Fibroblast of skin of right biceps (primary cell): ENCODE measurements at places on chromosomes 11 and 22.

DNA sequence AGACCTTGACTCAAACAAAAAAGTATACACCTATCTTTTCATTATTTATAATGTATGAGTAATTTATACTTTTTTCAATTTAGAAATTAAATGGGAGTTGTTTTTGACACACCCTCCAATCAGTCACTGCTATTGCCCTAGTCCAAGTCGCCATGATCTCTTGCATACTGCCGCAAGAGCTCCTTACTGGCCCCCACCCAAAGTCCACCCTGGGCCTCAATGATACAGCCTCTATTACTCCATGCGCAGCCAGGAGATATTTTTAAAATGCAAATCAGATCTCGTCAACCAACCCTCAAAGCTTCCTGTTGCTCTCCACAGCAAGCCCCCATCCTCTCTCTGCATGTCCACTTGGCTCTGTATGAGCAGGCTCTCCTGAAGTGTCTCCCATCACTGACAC is 12.8 kb upstream of the LMO1 start:
- no peak for DNase-seq

DNA sequence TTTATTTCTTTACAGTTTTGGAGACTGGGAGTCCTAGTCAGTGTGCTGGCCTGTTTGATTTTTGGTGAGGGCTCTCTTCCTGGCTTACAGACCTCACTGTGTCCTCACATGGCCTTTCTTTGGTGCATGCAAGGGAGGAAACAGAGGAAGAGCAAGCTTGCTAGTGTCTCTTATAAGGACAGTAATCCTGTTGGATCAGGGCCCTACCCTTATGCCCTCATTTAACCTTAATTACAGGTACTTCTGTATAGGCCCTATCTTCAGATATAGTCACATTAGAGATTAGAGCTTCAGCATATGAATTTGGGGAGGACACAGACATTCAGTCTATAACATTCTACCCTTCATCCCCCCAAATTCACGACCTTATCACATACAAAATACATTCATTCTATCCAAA is 14.3 kb downstream of the ZC3H7B start:
- no peak for DNase-seq

DNA sequence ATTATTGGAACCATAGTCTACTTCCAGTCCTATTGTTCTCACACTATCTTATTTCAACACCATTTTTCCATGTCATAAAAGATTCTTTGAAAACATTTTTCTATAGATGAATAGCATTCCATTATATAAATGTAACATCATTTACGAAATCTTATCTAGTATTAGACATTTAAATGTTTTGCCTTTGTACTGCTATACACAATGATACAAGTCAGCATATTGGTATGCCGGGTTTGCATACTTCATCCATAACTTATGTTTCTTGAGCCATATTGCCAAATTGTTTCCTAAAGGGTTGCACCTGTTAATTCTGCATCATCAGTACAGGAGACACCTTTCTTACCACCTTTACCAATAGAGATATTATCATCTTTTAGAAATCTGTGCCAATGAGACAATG is 68.2 kb downstream of the SYT13 start:
- DNase-seq: peak; percentile 25

DNA sequence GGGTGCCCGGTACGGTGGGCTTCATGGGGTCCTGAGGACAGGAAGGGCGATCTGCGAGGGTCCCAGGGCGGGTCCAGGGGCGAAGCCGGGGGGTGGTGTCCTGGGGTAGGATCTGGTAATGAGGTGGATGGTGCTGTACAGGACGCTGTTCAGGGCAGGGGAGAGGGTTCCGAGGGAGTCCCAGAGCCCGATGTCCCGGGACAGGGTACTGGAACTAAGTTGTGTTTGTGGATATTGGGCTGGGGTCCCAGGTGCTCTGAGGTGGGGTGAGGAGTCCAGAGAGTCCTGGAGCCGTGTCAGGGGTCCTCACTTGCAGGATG is 426 bp downstream of the LZTR1 start:
- DNase-seq: no peak

DNA sequence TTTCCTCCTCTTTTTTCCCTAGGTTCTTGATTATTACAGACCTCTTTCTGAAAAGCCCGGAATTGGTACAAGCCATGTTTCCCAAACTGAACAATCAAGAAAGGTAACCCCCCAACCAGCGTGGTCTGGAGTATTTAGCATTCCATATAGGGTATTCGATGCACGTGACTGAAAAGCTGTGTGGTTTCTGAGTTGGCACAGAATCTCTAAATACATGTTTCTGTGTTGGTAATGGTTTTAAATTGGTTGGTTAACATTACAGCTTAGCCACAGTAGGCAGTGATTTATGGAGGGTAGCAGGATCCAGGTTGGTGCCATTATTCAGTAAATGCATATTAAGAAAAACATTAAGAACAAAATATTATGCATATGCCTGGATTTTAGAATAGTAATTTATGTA is 46.8 kb downstream of the ATXN10 start:
- peak; percentile 6 for DNase-seq

DNA sequence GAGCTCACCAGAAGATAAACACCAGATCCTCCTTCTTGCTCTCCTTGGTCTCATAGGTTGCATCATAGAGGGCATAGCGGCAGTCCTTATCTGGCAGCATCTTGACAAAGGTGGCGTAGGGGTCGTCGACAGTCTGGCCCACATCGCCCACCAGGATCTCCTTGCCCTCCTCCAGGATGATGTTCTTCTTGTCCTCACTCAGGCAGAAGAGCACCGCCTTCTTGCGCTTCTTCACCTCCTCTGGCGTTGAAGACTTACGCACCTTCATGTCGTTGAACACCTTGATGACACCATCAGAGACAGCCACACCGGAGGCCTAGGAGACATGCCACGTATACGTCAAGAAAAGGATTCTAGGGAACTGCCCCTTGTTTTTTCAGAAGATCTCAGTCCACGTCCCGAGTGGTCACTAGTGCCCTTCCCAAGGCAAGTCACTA is 2.0 kb downstream of the CFL1 start:
- DNase-seq: no peak

DNA sequence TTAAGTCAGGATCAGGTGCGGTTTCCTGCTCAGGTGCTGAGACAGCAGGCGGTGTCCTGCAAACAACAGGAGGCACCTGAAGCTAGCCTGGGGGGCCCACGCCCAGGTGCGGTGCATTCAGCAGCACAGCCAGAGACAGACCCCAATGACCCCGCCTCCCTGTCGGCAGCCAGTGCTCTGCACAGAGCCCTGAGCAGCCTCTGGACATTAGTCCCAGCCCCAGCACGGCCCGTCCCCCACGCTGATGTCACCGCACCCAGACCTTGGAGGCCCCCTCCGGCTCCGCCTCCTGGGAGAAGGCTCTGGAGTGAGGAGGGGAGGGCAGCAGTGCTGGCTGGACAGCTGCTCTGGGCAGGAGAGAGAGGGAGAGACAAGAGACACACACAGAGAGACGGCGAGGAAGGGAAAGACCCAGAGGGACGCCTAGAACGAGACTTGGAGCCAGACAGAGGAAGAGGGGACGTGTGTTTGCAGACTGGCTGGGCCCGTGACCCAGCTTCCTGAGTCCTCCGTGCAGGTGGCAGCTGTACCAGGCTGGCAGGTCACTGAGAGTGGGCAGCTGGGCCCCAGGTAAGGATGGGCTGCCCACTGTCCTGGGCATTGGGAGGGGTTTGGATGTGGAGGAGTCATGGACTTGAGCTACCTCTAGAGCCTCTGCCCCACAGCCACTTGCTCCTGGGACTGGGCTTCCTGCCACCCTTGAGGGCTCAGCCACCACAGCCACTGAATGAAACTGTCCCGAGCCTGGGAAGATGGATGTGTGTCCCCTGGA is at the start of gene MYO7A:
MYO7A (plus strand) TSS at position 327 of the 772 bp plus-strand sequence. CDS start 2,389 bp downstream, outside the sequence.
- peak; percentile 35 for DNase-seq

DNA sequence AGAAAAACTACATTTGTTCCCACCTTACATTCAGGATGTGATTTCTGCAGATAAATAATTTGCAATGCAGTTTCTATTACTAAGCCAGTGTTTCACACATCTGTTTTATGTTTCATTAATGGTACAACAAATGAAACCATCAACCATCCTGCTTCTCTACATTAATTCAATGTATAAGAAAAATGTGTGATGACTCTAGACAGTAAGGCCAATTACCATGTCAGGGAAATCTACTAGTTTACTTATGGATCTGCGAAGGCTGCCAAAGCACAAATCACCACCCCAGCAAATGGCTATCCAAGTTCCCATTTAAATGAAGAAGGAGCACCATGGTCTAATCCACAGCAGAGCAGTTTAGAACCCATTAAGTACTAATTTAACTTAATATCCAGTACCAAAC is 50.1 kb upstream of the NCAM1 start:
- DNase-seq: no peak

GRCh38 chr11:123344790-123345357 is 85.2 kb upstream of the GRAMD1B start:
- DNase-seq: no peak

- DNase-seq: peak; percentile 76
Observed at GRCh38 chr11:61834278-61835048, 6.4 kb downstream of the FADS2 start.

GRCh38 chr11:130379276-130379675 is 49.1 kb downstream of the ADAMTS8 start:
- DNase-seq: no peak

GRCh38 chr11:127567237-127567932 is 566.8 kb upstream of the KIRREL3 start:
- no peak for DNase-seq

- no peak for DNase-seq
Observed at GRCh38 chr11:62033191-62034035, 66.0 kb upstream of the FTH1 start.

DNA sequence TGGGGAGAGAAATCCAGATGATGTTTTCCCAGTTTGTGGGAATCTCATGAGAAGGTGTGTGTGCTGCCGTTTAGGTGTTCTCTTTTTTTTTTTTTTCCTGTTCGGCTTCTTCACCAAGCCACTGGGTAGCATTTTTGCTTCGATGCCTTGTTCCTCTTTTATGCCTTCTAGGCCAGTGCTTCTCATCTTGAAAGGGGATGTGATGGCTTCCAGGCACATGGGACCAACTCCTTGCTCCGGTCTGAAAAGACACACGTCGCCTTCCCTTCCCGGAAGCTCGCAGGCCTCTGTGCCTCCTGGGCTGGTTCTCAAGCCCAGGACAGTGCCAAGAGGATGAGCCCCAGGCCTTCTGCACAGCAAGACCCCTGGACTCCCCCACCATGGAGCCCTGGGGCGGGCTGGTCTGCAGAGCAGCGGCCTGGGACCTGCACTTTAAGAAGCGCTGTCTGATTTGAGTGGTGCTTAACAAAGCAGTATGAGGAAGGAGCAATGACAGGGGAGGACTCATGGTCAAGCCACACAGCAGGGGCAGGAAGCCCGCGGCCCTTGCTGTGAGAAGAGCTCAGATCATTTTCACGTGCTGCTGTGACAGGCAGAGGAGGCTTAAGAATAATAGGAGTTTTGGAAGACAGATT is 158.8 kb downstream of the MPPED1 start:
- DNase-seq: no peak

DNA sequence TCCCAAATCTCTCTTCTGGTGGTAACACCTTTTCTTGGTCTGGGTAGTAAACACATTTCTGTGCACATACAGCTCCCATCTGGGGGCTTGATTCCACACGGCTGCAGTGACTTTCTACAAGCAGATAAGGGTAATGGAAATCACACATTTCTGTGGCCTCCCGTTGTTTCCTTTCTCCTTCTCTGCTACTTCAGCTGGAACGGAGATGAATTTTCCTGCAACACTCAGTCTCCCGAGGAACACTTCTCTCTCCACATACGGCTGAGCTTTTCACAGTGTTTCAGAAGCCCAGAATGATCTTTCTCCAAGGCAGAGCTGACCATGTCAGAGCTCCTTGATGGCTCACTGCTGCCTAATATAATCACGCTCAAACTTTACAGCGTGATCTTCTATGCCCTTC is 364.3 kb upstream of the NARS2 start:
- no peak for DNase-seq

DNA sequence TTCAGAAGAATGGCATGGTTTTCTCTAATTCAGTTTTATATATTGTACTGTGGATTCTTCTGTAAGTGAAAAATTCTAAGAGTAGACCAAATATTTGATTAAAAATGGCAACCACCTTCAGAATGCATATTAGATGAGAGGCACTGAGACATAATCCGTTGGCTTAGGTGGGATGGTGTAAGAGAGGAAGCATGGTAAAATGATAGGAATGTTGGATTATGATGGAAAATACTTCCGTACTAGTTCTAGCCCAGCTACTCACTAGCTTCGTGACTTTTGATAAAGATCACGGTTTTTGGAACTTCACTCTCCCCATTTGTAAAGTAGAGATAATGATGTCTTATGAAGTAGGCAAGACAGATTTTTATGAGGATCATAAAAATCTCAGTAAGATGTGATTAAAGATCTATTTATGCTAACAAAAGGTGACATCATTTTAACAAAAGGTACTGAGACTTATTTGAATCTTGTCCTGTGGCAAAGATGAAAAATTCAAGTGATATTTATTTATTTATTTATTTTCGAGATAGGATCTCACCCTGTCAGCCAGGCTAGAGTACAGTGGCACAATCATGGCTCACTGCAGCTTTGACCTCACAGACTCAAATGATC is 37.5 kb downstream of the UVRAG start:
- no peak for DNase-seq
